ENCODE measurements at places on chromosomes 4 and X.

- peak; percentile 31 for DNase-seq
These were observed 38.1 kb downstream of the MID1 start for GRCh38 chrX:10582215-10582733.

- DNase-seq: peak; percentile 17
These were observed 2375.8 kb upstream of the TENM3 start for GRCh38 chr4:179867300-179867878.

DNA sequence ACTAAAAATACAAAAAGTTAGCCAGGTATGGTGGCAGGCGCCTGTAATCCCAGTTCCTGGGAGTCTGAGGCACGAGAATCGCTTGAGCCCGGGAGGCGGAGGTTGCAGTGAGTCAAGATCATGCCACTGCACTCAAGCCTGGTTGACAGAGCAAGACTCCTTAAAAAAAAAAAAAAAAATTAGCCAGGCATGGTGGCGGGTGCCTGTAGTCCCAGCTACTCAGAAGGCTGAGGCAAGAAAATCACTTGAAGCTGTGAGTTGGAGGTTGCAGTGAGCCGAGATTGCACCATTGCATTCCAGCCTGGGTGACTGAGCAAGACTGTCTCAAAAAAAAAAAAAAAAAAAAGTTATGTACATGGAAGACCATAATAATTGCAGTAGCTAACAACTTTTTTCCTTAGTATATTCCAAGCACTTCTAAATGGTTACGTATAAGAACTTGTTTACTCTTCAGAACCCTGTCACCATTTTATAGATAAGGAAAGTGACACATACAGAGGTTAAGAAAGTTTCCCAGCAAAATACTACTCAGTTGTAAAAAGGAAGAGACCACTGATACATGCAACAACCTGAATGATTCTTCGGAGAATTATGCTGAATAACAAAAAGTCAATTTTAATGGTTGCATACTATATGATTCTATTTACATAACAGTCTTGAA, 24.5 kb downstream of the RUFY3 start:
- peak; percentile 64 for DNase-seq

- no peak for DNase-seq
These were observed 94.8 kb downstream of the LARP7 start for GRCh38 chr4:112731715-112732114.

- no peak for DNase-seq
These were observed 74.5 kb downstream of the UCHL1 start for GRCh38 chr4:41331224-41331623.

DNA sequence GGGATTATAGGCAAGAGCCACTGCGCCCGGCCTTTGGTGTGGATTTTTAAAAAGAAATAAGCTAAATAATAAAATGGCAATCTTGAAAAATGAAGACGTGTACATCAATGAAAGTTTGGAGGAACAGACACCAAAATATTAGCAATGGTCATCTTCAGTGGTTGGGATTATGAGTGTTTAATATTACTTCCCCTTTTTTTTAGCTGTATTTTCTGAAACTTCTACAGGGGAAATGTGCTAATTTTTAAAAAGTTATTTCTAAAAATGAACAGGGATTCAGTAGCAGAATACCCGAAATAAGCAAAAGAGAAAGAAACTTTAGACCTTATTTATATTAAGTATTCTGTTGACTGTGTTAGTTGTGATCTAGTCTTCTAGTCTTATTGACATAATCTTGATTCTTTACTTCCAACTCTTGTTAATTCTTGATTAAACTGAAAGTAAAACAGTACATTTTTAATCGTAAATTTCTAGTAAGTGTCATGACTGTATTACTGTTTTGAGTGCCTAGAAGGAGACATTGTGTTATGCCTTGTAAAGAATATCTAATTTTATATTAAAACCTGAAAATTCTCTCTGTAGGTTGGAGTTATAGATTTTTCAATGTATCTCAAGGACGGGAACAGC, 51.3 kb downstream of the RUFY3 start:
- no peak for DNase-seq

GRCh38 chr4:2478229-2478628, 9.3 kb downstream of the RNF4 start:
- DNase-seq: no peak

- DNase-seq: peak; percentile 25
These were observed 40.6 kb upstream of the THOC2 start for GRCh38 chrX:123773258-123773988.

GRCh38 chr4:22869235-22869634, 176.5 kb downstream of the GBA3 start:
- DNase-seq: no peak

GRCh38 chr4:83151651-83152050, 37.1 kb upstream of the PLAC8 start:
- DNase-seq: no peak

DNA sequence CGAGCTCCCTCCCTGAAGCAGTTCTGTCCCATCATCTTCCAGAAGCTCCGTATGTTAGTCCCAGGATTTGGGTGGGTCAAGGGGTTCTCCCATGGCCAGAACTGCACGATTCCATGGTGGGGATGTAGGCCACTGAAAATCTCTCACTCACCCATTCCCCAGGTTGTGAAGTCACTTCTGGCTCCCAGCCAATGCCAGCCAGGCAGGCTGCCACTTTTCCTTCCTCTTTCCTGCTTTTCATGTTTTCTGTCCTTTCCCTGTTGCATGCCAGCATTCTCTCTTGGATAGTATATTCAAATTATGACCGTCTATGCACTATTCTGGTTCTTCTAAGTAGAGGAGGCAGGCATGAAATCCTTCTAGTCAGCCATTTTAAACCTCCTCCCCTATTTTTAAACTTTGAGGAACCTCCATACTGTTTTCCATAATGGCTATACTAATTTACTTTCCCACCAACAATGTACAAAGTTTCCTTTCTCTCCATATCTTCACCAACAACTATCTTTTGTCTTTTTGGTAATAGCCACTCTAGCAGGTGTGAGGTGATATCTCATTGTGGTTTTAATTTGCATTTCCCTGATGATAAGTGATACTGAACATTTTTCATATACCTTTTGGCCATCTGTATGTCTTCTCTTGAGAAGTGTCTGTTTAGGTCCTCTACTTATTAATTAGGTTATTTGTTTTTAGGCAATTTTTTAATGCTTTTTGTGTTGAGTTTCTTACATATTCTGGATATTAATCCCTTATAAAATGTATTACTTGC, 182.1 kb upstream of the TET2 start:
- DNase-seq: no peak

DNA sequence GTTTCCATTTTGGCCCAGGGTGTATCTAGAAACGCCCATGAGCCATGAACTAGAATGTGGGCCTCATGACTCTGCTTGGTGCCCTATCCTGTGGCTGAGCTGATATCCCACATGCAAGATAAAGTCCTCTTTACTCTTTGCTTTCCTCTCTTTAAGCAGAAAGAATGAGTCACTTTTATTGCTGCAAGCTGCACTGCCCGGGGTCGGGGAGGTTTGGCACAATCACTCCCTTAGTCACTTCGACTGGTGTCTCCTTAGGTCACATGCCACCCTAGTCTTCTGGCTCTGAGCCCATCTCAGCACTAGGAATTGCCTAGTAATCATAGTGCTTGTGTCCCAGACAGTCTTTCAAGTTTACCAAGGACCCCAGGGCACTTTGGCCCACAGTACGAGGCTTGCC, 75.1 kb upstream of the CXorf66 start:
- peak; percentile 31 for DNase-seq

- DNase-seq: peak; percentile 48
These were observed 14.6 kb downstream of the CTBP1 start for GRCh38 chr4:1234309-1234695.

DNA sequence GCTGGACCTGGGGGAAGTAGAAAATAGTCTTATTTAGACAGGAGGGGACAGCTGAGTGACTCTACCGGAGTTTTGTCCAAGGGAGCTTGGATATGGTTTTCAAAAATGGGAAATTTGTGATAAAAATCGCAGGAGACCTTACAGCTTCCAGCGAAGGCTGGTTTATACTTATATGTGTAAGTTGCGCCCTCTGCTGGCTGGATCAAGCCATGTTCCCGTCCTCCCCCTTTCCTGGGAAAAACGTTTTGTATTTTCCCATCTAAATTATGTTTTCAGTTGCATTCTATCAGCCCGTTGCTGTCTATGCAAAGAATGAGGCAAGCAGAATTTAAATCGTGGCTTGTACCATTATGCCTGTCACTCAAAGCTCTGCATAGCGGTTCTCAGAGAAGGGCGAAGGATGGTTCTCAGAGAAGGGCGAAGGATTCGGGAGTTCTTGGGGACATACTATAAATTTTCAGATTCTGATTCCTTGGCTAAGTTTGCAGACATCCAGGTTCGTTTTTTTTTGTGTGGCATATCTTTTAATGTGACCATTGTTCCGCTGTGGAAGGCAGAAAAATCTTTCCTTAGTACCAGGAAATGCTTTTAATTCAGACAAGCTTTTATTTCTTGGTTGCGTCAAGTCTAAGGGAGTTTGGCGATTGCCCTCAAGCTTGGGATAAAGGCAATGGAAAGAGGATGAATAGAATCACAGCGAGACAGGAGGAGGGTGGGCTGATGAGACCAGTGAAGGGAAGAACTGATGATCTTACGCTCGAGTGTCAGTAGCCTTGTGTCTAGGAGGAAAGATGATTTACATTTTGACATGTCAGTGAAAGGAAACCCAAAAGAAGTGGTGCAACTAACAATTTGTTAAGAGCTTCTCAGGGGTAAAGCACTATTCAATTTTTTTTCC, 128.5 kb upstream of the ARX start:
- peak; percentile 72 for DNase-seq

- no peak for DNase-seq
These were observed 43.6 kb downstream of the ACOX3 start for GRCh38 chr4:8396762-8397406.

DNA sequence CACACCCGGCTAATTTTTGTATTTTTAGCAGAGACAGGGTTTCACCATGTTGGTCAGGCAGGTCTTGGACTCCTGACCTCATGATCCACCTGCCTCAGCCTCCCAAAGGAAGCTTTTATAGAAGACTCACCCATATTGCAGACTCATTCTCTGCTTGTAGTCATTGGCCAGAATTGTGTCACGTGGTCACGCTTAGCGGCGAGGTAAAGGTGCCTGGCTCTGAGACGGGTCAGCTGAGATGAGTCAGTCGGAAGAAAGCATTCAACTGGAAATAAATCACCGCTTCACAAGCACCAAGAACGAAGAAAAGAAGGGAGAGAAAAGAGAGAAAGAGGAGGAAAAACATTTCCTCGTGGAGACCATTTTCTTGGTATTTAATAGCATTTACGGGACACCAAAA, 218.8 kb upstream of the NOCT start:
- no peak for DNase-seq

DNA sequence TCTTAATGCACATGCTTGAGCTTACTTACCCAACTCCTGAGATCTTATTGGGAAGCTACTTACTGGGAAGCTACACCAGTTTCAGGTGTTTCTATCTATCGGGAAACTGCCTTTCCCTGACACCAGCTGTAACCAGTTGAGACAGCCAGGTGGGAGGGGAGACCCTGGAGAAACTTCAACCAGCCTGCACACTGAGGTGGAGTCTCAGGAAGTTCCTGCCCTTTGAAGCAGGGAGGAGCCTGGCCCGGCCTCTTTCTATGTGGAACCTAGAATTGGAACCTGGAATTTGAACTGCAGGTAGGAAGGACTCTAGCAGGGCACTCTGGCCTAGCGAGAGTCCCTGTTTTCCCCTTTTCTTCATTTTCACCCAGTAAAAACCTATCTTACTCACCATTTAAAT, 425.8 kb upstream of the PABPC4L start:
- DNase-seq: no peak
